Lower leg skin (tissue), 4 donors: ENCODE measurements at places on chromosomes 4 and X. TPM values are rescaled to one million over a fixed set of nuclear protein-coding genes. Genes with fewer than 3 reads are reported as not detected.

- DNase-seq: no peak
Measured at GRCh38 chr4:41799126-41799525, 50.6 kb upstream of the PHOX2B start.

DNA sequence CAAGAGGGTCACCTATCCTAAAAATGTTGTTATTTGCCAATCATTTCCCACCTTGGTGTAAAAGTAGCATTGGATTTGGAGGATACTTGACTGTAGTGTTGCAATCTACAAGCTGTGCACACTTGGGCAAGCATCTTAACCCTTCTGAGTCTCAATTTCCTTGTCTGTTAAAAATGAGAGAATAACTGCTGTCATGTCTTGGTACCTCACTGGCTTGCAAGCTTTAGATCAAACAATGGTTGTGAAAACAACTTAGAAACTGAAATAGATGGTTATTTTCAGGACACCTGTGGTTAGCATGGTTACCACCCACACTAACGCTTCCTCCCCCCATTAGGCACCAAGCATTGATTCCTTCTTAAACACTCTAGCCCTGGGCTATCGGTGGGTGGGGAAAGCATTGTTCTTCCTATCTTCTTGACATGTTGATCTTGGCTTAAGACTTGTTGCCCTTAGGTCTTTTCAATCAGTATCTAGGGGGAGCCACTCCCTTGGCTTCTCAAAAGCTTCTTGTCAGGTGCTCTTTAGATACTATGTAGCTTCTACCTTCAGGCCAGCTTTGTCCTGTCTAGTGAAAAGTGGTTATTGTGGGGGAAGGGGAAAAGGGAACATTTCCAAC is 10.6 kb upstream of the AMOT start:
- no peak for DNase-seq

DNA sequence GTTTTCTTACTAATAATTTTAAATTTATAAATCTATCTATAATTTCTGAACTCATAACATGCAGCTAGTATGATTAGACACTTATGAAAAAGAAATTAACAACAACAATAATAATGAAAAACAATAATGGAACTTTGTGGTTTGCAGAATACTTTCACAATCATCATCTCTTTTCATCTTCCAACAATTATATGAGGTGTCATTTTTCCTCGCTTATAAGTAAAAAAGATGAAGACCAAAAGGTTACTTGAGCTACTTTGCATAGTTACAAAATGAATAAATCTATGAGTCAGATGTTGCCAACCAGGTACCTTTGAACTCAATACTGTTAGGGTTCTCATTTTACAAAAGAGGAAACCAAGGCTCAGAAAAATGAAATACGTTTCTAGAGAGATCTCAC is 98.5 kb upstream of the ELOVL6 start:
- DNase-seq: no peak

PPP1R2C gene
- total RNA-seq: not detected

PABPC4L gene
- 0.42 TPM for total RNA-seq

- DNase-seq: no peak
Measured at GRCh38 chr4:185600801-185601434, 65.6 kb upstream of the PDLIM3 start.

DNA sequence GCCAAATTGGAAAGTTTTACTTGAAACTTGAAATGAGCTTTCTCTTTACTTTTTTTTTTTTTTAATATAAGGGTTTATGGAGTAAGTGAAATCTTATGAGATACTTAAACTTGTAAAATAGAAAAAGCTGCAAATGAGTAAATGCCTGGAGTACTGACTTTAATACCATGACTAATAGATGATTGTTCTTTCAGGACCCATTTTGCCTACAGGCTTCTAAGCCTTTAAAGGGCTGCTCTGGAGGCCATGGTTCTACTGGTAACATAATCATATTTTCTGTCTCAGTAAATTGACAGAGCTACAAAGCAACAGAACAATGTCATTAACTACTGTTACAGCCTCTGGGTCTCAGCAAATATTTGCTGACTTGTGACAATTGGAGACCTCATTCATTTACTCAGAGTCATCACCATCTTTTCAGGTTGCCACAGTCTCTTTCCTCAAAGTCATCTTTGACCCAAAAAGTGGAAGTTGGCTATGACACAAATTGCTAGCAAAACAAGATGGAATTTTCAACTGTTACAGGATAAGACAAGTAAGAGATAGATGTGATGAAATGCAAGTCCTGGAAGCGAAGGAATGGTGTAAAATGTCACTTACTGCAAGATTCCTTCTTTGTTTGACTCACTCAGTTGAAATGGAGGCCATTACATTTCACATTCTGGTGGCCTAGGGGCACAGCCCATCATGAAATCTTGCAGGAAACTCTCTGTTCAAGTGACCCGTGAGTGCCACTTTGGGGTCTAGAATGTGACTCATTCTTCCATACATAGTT is 132.7 kb downstream of the BTC start:
- DNase-seq: no peak

TRAM1L1 gene
- 1.3 TPM for total RNA-seq

BEND2 gene
- not detected for total RNA-seq

DNA sequence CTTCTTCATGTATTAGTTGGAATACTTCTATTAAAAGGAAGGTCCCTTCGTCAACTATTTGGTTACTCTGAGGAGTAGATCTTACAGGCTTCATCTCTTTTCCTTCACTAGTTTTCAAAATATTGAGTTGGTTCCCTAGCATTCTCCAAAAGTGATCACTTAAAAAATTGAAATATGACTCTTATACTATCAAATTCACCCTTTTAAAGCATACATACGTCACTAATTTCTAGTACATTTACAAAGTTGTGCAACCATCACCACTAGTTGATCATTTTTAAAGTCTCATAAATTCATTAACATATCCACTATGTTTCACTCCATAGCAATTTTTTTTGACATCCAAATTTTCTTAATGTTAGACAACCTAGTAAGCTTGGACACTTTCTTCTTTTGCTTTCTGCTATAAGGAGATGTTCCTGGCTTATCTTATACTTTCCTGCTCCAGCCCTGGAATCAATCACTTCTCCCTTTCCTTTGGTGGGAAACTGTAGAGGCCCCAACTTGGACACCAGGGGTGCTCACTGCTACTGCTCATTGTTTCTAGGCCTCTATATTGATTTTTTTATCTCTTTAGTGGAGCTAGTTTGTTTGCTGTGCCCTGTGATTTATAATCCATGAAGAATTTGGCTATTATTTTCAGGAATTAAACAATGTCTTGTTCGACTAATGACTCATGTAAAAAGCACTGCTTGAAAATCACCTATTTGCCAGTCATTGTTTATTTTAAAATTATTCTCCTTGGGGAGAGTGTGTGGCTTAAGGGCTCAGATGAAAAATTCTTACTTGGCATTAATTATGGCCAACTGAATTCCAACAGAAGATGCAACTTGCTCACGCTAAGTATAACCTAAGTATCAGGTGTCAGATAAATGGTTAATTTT is 4.0 kb upstream of the ZFX start:
- DNase-seq: no peak

GPR173 gene
- total RNA-seq: 0.51 TPM

GRCh38 chr4:73311428-73311827 is 52.8 kb upstream of the ANKRD17 start:
- DNase-seq: no peak
